ENCODE measurements at places on chromosomes 3 and 15. TPM values are rescaled to one million over a fixed set of nuclear protein-coding genes. Genes with fewer than 3 reads are reported as not detected.

Gene PTX3
- total RNA-seq: 5.4 TPM

Gene CFAP20DC
- total RNA-seq: 1.7 TPM

Gene GP9
- total RNA-seq: not detected

GRCh38 chr3:150286390-150287147 is 121.5 kb upstream of the TSC22D2 start:
- no peak for DNase-seq

DNA sequence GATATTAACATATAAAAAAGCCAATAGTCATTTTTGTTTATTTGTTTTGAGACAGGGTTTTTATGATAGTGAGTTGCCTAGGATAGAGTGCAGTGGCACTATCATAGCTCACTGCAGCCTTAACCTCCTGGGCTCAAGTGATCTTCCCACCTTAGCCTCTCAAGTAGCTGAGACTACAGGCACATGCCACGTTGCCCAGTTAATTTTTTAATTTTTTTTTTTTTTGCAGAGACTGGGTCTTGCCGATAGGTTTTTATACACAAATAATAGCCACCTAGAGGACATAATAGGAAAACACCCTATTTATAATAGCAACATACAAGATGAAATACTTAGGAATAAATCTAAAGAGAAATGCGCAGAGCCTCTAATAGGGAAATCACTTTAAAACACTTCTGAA is 13.3 kb downstream of the EIF3J start:
- DNase-seq: no peak

- DNase-seq: no peak
These were observed 65.2 kb downstream of the NR2F2 start for GRCh38 chr15:96395687-96396086.

DNA sequence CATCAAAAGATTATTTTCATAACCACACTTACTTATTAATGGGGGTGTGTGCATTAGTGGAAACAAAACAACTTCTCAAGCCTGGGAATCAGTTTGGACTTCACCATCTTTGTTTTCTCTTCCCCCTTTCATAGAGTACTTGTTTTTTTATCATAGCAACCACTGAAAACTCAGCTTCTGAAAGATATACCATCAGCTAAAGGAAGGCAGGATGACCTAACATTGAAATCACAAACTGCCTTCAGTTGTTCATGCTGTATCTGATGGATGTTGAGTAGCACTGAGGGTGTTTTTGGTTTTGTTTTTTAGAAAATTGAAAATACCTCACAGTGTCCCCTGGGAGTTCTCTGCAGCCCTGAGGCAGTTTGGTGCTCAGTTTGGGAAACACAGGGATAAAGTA is 46.5 kb downstream of the NEK10 start:
- DNase-seq: no peak

Gene MESP2
- total RNA-seq: 0.83 TPM

Gene GRAMD2A
- total RNA-seq: 1.8 TPM
